ENCODE measurements at places on chromosomes 5 and 9. TPM values are rescaled to one million over a fixed set of nuclear protein-coding genes. Genes with fewer than 3 reads are reported as not detected.
A peak's percentile ranks its signal among the peaks of the same experiment; 100 is the strongest.

The ADAMTS13 gene
- polyA plus RNA-seq: not detected

The NMUR2 gene
- polyA plus RNA-seq: not detected

The SHC3 gene
- not detected for polyA plus RNA-seq

The AQP7 gene
- not detected for polyA plus RNA-seq

GRCh38 chr9:4193391-4193790 is 106.5 kb downstream of the GLIS3 start:
- no peaks in the 10 kb centered on the region for H3K4me1 ChIP-seq
- DNase-seq: no peak
- peaks cover 5% of the 10 kb centered on the region for H3K36me3 ChIP-seq
- no peak overlapping the region for H3K4me3 ChIP-seq
- H3K27me3 ChIP-seq: no peaks in the 10 kb centered on the region

GRCh38 chr5:87674235-87674634 is 261.5 kb upstream of the CCNH start:
- DNase-seq: no peak
- H3K4me1 ChIP-seq: no peaks in the 10 kb centered on the region
- no peak overlapping the region for H3K4me3 ChIP-seq
- H3K27ac ChIP-seq: no peak overlapping the region
- H3K27me3 ChIP-seq: no peaks in the 10 kb centered on the region
- no peaks in the 10 kb centered on the region for H3K36me3 ChIP-seq

DNA sequence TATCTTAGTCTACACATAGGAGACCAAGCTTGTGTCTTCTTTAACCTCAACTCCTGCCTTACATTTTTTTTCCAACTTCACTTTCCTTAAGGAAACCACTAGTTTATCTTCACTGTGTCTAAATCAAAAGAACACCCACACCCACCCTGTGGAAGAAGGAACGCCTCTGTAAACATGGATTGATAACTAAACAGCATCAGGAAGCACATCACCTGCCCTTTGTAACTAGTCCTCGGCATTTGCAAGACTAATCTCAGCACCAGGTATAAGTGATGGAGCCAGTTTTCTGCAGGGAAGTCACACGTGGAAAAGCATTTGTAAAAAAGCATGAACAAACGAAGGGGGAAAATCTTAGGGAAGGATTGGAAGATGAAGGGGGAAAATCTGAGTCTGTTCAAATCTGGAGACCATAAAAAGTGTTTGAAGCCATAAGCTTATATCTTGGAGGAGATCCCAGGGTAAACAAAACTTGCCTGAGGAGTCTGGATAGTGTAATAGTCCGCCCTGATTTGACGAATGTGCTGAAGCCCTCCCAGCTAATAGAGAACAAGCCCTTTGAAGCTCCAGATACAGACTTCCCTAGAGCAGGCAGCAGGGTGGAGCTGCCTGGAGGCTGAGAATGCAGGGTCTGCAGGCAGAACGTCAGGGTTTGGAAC is 117.3 kb upstream of the LHFPL2 start:
- no peaks in the 10 kb centered on the region for H3K4me1 ChIP-seq
- H3K4me3 ChIP-seq: no peak overlapping the region
- peaks cover 13% of the 10 kb centered on the region for H3K36me3 ChIP-seq
- DNase-seq: no peak

DNA sequence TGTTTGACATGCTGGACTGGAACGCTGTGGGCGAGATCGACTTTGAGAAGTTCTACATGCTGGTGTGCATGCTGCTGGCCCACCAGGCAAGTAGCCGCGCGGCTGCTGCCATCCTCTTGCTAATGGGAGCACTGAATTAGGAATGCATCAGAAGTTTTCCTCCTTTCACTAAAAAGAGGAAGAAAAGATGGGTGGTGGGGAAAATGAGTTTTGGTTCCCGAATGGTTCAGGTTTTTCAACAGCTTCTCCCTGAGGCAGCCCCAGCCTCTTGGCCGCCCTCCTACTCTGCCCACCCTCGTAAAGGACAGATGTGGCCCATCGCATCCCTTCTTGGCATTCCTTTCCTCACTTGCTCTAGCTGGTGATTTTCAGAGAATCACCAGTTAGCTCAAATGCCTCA is 5.5 kb downstream of the EFCAB9 start:
- no peak overlapping the region for H3K4me3 ChIP-seq
- DNase-seq: no peak
- no peak overlapping the region for H3K27ac ChIP-seq
- H3K36me3 ChIP-seq: no peaks in the 10 kb centered on the region

GRCh38 chr5:4197151-4197550 is 601.5 kb downstream of the IRX1 start:
- no peaks in the 10 kb centered on the region for H3K27me3 ChIP-seq
- no peaks in the 10 kb centered on the region for H3K36me3 ChIP-seq
- H3K4me1 ChIP-seq: peaks cover 14% of the 10 kb centered on the region
- DNase-seq: no peak
- H3K27ac ChIP-seq: peak overlapping the region; percentile 13
- no peak overlapping the region for H3K4me3 ChIP-seq

- no peaks in the 10 kb centered on the region for H3K27me3 ChIP-seq
- no peaks in the 10 kb centered on the region for H3K36me3 ChIP-seq
- no peak for DNase-seq
- H3K27ac ChIP-seq: no peak overlapping the region
Observed at GRCh38 chr5:1182633-1183423, 18.6 kb upstream of the SLC6A19 start.

- no peaks in the 10 kb centered on the region for H3K4me1 ChIP-seq
- no peak overlapping the region for H3K4me3 ChIP-seq
- no peaks in the 10 kb centered on the region for H3K36me3 ChIP-seq
- DNase-seq: no peak
- no peak overlapping the region for H3K27ac ChIP-seq
Observed at GRCh38 chr5:169024421-169024820, 276.5 kb downstream of the SLIT3 start.

- peaks cover 4% of the 10 kb centered on the region for H3K27me3 ChIP-seq
- no peaks in the 10 kb centered on the region for H3K36me3 ChIP-seq
- DNase-seq: no peak
- H3K4me1 ChIP-seq: no peaks in the 10 kb centered on the region
Observed at GRCh38 chr5:142644640-142645361, 41.1 kb downstream of the FGF1 start.

Measured in immature natural killer cell (primary cell).